ENCODE measurements at places on chromosomes 11 and 22.

GRCh38 chr11:65366340-65366773 is 11.8 kb downstream of the TIGD3 start:
- no peak for DNase-seq

GRCh38 chr11:20027556-20028013 is 132.7 kb downstream of the DBX1 start:
- DNase-seq, result no peak

GRCh38 chr11:19018901-19019300 is 41.6 kb downstream of the MRGPRX2 start:
- DNase-seq, result no peak

DNA sequence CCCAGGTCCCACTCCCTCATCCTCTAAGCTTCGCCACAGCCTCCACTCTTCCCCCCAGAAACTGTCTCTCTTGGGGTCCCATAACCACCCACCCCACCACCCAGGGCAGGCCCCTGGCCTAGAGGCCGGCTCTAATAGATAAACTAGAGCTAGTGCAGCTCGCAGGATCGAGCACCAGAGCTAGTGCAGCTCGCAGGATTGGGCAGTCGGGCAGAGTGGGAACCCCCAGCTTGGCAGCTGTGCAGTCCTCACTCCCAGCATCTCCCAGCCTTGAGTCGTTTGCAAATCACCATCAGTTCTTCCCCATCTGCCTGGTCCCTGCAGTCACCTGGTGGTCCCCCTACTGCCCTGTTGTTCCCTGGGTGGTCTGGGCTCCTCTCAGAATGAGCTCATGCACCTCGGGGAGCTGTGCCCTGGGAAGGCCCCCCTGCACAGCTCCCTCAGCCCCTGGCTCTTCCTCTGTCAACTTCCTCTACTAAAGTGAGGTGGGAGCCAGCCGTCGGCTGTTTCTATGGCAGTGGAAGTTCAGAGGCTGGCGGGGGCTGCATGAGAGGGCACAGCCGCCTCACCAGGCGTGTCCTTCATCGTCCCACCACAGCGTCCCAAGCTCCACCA is 15.5 kb upstream of the SHANK2 start:
- DNase-seq, result peak; percentile 76

- DNase-seq, result no peak
Observed at GRCh38 chr22:33512908-33513307, 407.4 kb downstream of the LARGE1 start.

DNA sequence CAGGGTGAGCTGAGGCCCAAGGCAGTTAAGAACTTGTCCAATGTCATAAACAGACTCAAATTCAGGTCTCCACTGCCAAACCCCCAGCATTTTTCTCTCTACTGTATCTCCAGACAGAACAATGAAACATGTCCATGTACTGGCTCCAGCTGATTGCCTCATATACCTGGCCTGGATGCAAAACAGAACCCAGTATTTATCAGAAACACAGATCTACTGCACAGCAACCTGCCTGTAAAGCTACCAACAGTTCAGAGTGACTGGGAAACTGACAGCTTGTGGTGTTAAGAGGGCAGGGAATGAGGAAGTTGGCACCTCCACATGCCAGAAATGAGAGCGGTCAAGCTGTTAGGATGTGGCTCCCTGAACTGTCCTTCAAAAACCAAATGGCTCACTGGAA is 41.6 kb downstream of the C11orf71 start:
- DNase-seq, result no peak

DNA sequence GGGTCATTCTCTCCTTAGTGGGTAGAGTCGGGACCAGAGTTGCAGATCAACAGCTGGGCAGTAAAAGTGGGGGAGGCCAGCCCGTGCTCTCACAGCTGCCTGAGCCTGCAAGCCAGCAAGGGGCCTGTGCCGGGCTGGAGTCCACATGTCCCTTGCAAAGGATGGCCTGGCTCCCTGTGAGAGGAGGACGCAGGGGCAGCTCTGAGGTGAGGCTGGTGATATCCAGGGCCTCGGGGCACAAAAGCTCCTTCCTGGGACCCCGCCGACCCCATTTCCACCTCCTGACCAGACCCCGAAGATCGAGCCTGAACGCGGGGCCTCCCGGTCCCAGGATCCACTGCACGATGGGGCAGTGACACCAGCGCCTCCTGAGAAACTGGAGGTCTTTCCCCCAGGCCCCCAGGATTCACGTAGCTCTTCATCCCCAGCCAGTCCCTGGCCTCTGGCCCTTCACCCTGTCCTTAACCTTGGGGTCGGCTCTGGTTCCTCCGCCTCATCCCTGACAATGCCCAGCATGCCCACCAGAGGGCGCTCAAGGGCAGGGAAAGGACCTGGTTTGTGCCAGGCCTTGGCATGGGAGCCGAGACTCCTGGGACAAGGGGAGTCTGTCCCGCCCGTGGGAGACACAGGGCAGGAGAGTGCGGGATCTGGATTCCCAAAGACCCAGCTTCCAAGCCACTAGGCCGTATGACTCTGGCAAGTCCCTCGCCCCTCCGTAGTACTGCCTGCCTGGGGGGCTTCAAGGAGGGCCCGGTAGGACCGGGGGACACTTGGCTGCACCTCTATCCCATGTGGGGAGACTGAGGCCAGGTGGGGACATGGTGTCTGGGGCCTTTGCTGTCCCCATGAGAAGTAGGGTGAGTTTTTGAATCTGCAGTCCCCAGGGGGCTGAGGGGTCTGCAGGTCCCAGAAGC is 17.8 kb upstream of the WNT7B start:
- peak; percentile 96 for DNase-seq

- DNase-seq, result no peak
Observed at GRCh38 chr11:92888696-92889095, 80.8 kb upstream of the MTNR1B start.

GRCh38 chr11:66328302-66329144 is 7.7 kb downstream of the RIN1 start:
- DNase-seq, result peak; percentile 68

- DNase-seq, result no peak
Observed at GRCh38 chr11:129251067-129251466, 58.9 kb upstream of the ARHGAP32 start.

- DNase-seq, result no peak
Observed at GRCh38 chr11:66878474-66878873, 21.6 kb downstream of the LRFN4 start.

DNA sequence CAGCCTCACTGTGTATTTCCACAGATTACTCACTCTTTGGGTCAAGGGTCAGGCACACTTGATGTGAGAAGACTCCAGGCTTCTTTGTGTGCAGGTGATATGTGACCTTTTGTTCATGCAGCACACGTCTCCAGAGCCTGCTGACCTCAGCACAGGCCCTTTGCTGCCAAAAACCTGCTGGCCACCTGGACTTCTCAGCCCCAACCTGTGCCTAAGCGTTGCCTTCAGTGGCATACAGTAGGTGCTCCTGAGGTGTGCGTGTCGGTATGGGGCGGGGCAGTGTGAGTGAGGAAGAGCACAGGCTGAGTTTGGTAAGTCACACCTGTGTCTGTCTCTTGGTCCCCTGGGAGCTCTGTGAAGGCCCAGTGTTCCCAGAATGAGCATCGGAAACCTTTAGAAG is 58.1 kb downstream of the WNT11 start:
- no peak for DNase-seq

- DNase-seq, result no peak
Observed at GRCh38 chr11:46326813-46327416, 20.3 kb upstream of the DGKZ start.

Measured in lower leg skin (tissue), 4 donors.